H54 (cell line): ENCODE measurements at places on chromosomes 1 and 21.

GRCh38 chr1:57450981-57451380, 27.1 kb upstream of the DAB1 start:
- DNase-seq: no peak

GRCh38 chr1:22285549-22286396, 142.9 kb upstream of the WNT4 start:
- DNase-seq: no peak

DNA sequence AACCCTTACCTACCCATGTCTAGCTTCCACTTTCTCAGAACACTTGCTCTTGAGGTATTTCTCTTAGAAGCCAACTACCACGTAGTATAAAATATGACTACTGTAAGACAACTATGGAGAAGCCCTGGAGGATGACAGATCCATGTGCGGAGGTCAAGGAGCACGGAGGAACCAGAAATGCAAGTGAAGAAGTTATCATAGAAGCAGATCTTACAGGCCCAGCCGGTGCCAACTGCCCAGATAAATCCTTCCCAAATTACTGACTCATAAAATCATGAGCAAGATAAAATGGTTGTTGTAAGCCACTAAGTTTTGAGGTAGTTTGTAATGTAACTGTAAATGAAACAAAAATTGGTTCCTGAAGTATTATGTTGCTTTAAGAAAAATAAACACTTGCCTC, 12.6 kb downstream of the GTF2B start:
- no peak for DNase-seq

DNA sequence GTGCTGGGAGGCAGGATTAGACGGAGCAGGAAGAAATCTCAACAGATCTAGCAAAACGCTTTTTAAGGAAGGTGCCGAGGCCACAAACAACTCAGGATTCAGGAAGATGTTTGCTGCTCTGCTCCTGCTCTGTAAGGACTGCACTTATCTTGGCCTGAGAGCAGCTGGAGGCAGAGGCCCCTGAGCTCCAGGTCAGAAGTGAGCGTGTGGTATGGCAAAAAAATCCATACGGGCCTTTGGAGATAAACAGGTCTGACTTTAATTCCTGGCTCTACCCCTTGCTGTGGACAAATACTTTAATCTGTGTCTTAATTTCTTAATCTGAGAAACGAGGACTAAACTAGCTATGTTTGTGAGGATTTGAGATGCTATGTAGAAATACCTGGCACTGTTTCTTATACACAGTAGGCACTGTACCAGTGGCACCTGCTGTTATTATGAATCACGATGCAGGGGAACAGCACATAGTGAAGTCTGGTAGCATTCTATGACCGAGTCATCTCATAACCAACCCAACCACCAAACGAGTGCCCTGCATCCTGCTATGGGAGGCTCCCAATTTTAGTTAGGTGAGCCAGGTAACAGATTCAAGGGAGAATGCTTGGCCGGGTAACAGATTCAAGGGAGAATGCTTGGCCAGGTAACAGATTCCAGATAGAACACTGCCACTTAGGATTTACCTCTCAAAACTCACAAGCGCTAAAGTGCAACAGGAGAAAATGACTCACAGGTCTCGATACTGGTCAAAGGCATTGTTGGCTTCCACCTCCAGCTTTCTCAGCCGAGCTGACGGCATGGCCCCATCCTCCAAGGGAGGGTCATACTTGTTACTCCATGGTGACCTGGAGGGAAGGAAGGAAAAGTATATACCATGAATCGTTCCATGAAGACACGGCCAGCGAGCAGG, 65.9 kb downstream of the SLC66A1 start:
- no peak for DNase-seq

DNA sequence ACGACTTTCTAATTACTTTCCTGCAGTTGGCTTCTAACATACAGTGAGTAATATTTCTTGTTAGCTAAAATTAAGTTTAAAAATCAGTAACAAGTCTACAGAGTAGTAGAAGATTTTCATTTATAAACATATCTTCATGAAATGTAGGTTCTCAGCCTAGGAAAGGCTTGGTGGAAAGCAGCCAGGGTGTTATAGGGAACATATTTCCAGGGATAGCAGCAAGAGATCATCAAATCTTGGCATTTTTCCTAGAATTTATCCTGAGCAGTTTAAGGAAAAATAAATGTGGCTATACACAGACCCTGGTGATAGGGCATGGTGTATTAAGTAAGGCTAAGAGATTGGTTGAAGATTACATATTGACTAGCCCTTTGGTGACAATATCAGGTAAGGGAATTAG, 203.5 kb upstream of the NEGR1 start:
- no peak for DNase-seq

DNA sequence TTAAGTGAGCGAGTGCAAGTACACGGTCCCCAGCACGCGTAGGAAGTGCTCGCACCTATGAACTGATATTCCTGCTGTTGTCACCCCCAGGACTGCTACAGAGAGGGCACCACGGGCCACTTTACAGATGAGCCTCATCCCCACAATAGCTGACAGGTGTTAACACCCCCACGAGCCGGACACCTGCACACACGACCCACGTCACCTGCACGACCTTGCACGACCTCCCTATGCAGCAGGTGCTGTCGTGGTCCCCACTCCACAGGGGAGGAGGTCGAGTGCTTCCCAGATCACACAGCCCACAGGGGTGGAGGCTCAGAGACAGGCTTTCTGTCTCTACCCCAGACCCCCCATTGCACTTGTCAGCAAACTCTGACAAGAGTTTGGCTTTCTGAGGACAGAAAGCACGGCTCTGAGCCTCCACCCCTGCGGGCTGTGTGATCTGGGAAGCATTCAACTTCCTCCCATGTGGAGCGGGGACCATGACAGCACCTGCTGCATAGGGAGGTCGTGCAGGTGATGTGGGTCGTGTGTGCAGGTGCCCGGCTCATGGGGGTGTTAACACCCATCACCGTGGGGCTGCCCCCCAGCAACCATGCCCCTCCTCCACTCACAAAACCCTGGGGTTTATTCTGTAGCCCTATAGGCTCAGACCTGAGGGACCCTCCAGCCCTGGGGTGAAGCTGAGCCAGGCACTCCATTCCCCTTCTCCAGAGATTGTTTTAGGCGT, 80.8 kb downstream of the MATN1 start:
- DNase-seq: no peak

- DNase-seq: no peak
Measured at GRCh38 chr1:174768949-174769348, 230.8 kb upstream of the CACYBP start.

DNA sequence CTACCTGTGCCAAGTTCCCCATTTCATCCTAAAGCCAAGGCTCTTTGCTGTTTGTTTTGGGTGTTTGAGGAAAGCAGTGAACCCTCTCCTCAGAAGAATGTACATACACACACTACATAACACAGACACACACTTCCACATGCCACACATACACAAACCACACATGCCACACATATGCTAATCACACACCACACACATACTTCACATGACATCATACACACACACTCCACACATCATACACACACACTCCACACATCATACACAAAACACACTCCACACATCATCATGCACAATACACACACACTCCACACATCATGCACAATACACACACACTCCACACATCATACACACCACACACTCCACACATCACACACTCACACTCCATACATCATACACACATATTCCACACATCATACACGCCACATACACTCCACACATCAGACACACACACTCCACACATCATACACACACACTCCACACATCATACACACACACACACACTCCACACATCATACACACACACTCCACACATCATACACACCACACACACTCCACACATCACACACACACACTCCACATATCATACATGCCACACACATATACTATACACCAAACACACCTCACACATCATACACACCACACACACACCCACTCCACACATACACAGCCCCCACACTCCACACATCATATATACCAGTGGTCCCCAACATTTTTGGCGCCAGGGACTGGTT, 22.7 kb upstream of the ZNF436 start:
- no peak for DNase-seq

DNA sequence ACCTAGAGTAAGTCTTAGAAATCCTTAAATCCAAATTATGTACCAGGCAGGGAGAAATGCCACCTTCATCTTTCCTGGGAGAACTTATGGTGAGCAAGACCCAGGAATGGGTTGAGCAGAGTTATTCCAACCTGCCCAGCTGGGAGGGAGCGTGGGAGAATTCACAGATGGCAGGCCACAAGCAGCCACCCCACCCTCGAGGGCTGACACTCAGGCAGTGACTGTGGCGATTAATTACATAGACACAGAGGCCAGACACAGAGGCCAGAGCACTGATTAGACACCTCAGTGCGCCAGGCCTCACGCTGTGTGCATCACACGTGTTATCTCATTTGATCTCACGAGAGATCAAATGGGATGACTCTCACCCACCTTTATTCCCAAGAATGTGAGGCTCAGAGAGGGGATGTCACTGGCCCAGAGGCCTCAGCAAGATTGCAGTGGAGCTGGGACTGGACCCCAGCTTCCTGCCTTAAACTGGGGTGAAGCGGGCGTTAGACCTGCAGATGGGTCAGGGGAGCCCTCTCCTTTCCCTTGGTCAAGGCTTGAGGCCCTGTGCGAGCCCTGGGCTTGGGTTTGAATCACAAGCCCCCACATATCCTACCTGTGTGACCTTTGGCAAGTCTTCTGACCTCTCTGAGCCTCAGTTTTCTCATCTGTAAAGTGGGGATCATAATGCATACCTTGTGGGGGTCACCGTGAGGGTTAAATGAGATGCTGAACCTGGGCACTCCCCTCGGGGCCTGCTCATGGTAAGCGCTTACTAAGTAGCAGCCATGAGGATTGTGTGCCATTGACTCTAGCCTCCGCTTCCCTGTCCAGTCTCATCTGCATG, 28.8 kb upstream of the PADI4 start:
- no peak for DNase-seq

- peak; percentile 42 for DNase-seq
Measured at GRCh38 chr1:61588736-61589672, 135.9 kb downstream of the TM2D1 start.

DNA sequence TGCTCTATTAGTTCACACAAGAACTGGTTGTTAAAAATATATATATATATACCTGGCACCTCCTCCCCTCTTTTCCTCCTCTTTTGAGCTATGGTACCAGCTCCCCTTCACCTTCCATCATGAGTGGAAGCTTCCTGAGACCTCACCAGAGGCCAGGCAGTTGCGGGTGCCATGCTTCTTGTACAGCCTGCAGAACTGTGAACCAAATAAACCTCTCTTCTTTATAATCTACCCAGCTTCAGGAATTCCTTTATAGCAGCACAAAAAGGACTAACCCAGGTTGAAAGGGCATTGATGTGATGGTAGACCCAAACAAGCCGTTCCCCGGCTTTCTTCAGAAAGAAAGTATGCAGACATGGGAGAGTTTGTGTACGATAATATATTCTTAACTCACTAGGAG, 14.9 kb downstream of the RSPH1 start:
- no peak for DNase-seq

GRCh38 chr1:162725301-162725837, 65.1 kb upstream of the HSD17B7 start:
- DNase-seq: no peak

GRCh38 chr1:170893655-170894297, 41.6 kb upstream of the MROH9 start:
- no peak for DNase-seq

DNA sequence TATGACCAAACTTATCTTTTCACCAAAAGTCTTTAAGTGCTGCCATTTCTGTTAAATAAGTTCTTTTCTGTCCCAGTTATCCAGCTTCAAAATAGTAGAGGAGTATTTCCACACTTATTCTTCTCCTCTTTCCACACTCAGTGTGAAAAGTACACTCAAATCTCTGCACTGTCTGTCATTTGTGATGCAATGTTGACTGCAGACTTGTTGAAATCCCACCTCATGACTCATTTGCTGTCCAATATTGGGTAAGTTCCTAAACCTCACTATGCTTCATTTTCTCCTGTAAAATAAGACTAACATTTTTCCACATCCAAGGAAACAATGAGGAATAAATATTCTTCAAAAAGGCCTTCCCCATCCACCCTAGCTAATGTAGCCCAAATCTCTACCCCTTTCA, 17.5 kb downstream of the LRRIQ3 start:
- no peak for DNase-seq

GRCh38 chr1:188904201-188904600, 1573.5 kb downstream of the BRINP3 start:
- DNase-seq: no peak

DNA sequence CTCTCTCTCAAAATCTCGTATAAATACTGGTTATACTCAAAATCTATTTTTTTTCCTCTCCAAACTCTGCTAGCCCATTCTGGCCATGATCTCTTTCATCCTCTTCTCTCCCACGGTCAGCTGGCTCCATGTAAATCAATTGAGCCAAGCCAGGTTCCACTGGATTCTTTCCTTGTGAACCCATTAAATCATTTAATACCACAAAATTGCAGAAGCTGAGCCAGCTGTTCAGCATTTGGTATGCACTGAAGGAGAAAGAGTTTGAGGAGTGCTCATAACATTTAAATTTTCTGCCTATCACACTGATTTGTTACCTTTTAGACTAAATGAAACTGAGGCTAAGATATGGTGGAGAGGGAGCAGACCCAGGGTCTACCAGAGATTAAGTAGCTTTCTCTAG, 29.1 kb upstream of the TADA1 start:
- no peak for DNase-seq

GRCh38 chr1:3777647-3778589, 5.4 kb downstream of the SMIM1 start:
- no peak for DNase-seq

GRCh38 chr1:152386940-152387339, 27.1 kb downstream of the CRNN start:
- DNase-seq: no peak

- DNase-seq: no peak
Measured at GRCh38 chr1:118788463-118788862, 199.7 kb downstream of the TBX15 start.

DNA sequence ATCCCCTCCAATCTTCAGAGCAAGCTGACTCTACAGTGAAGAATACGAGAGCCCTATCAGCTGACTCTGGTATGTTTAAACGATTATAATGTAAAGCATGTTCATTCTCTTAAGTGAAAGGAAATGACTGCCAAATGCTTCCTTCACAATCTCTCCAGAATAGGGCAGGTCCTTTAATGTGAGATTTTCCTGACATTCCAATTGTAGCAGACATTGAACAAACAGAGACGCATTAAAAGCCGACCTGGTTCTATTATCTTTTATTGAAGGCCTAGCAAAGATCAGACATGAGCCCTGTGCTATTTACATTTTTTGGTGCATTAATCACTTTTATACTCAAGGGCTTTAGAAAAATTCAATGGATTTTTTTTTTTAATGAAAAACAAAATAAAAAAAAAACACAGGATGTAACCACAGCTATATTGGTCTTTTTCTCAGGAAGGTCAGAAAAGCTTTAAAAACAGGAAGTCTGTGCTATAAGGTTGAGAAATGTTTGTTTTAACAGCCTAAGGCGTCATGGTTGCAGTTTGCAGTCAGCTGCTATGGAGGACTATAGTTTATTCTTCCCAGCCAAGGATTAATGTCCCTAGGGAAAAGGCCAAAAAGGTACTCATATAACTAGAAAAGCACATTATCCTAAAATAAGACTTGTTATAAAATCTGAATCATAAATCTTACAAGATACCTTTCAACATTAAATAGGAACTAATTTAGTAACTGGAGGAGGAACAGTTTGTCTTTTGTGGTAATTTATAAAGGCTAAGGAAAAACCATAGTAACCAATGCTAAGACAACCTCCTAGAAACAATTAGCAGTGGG, 104.8 kb downstream of the RERE start:
- DNase-seq: no peak

GRCh38 chr1:114755006-114755931, 2.5 kb downstream of the CSDE1 start:
- DNase-seq: no peak

- no peak for DNase-seq
Measured at GRCh38 chr1:113275691-113276090, 114.6 kb upstream of the MAGI3 start.

GRCh38 chr1:19504796-19505692, 19.7 kb upstream of the CAPZB start:
- no peak for DNase-seq
